HS-5 (cell line): ENCODE measurements at places on chromosomes 7 and 10.

DNA sequence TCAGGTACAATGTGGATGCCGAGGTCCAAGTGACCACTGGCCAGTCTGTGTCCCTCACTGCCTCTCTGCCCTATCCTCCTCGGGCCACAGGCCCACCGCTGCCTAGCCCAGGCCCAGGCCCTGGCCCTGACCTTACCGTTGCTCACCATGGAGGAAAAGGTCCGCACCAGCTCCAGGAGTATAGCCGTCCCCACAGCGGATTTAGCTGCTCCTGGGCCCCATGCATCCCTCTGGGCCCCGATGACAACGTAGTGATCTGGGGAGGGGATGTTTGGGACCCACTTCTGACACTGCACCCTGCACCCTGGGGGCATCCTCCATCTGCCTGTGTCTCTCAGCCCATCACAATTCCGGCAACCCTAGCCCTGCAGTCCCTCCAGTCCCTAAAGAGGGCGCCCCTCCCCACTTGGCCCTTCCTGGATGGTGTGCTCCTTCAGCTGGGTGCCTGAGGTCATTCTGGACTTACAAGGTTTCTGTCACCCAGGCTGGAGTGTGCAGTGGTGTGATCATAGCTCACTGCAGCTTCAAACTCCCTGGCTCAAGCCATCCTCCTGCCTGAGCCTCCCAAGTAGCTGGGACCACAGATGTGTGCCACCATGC, 12.1 kb downstream of the TFR2 start:
- no peak for DNase-seq

- no peak for DNase-seq
Measured at GRCh38 chr7:50309721-50310120, 5.2 kb downstream of the IKZF1 start.

DNA sequence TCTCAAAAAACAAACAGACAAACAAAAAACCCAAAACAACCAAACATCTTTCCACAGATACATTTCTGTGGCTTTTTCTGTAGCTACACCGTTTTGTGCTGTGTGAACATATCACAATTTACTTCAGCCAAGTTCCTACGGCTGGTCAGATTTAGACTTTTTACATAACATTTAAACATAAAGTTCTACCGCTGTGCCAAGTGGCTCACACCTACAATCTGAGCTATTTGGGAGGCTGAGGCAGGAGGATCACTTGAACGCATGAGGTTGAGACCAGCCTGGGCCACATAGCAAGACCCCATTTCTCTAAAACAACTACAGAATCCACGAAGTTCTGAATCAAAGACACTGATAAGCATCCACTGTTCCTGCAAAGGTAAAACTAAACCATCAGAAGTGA, 30.3 kb downstream of the DAGLB start:
- no peak for DNase-seq

- DNase-seq: peak; percentile 16
Measured at GRCh38 chr7:37142958-37143357, 305.7 kb downstream of the ELMO1 start.

DNA sequence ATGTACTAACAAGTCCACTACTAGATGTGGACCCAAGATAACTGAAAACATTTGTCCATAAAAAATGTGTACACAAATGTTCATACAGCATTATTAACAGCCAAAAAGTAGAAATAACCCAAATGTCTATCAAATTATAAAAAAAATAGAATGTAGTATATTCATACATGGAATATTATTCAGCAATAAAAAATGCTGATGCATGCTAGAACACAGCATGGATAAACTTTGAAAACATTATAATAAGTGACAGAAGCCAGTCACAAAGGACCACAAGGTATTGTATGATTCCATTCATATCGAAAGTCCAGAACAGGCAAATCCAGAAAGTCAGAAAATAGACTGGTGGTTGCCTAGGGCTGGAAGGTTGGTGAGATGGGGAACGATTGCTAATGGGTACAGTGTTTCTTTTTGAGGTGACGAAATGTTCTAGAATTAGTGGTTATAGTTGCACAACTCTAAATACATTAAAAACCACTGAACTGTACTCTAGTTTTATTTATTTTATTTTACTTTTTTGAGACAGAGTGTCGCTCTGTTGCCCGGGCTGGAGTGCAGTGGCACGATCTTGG, 43.3 kb upstream of the ANLN start:
- no peak for DNase-seq

DNA sequence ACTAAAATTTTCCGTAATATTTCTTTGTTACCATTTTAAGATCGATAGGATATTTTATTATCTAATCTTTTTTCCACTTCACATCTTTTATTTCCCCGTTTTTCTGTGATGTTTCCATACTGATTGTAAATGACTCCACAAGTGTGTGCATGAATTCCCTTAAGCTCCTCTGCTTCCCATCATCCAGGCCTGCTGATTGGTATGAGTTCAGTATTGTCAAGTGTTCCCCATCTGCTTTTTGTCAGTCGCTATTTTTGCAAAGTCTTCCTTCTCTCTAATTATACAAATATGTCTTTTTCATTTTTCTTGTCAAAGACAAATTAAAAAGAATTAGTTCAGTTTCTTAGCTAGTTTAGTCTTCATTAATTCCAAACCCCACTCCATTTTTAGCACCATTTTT, 184.7 kb downstream of the EXOC4 start:
- no peak for DNase-seq

DNA sequence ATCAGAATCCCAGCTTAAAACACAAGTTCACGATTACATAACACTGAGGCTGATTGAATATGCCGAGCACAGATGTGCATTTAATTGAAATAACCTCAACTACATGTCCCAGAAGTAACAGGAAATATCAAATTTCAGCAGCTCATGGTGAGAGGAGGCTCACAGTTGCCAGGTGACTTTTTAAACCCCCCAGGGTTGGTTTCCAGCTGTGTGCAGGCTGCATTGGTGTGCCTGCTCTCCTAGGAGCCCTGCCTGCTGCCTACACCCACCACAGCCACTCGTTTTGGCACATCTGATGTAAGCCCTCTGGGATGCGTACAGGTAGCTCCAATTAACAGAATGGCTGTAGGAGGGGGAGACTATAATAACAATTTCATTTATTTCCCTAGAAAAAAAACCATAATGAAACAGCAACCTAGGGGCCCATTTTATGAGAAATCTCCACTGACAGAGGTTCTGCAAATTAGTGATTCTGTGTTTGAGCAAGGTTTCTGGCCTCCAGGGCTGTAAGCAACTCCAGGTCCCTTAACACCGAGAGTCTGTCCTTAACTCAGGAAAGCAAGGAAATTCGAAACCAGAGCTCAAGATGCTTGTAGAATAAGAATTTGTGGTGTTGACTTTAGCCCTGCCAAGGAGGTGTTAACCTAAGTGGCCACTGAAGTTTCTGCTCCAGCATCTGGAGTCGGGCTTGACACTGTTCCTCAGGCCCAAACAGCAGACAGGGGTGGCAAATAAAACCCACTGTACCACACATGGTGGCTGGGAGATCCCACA, 161.9 kb downstream of the BMPER start:
- DNase-seq: no peak

- peak; percentile 94 for DNase-seq
Measured at GRCh38 chr10:110336111-110336721, 31.5 kb upstream of the SMNDC1 start.

DNA sequence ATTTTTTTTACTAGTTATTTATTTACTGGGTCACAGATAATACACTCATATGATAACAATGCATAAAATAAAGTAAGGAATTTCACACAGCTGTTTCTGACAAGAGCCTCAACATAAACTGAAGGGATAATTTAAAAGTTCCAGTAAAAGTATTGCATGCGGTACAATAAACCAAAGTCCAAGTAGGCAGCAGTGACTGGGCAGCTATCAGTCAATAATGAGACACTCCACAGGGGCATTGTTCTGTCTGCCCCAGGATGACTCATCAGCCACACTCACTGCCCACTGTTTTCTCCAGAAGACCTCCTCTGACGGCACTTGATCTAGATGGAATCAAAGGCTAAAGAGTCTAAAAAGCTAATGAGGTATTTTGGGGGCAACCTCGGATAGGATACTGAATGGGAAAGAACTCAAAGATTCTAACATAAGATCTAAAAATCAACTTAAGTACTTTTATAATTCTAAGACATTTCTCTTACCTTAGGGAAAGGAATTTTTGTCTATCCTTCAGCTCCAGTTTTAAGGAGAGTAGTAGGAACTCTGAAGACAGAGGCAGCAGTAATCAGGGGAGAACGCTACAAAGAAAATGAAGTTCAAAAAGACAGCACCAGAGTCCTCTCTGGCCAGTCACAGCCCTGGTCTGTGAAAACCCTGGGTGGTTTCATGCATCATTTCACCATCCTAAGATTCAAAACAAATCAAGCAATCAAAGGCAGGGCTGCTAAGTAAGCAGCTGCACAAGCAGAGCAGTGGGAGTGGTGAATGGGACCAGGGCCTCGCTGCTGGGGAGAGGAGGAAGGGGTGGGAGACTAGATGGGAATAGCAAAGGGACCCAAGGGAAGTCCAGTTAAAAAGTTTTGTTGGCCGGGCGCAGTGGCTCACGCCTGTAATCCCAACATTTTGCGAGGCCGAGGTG, 175.1 kb downstream of the AVL9 start:
- no peak for DNase-seq

DNA sequence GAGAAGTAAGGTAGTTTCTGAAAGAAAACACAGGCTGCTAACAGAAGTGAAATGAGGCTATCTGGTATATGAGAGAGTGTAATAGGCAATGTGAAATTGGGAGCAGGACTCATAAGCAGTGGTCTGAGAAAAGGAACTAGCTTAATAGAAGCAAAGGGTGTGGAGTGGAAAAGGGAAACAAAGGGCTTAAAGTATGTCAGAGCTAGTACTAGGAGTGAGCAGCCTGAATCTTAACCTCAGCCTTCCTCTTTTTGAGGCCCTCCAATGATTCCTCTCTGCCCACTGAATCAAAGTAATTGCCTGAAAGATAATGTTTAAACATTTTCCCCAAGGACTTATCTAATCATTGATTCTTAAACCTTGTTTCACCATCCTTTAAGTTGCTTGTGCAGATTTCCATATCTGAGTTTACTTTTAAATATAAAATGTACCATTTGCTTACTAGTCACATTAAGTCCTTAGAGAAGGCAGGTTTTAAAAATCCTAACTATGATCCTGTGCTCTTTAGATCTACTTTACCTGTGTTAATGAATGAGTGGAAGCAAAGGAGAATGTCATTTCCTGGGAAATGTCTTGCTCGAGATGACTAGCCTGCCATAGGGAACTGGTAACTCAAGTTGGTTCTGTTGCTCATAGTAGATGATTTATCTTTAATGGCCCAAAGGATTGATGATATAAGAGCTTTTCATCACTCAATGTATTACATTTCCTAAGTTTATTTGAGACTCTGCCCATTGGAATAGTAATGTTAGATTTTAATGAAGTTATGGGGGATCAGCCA, 155.0 kb downstream of the SKAP2 start:
- no peak for DNase-seq

GRCh38 chr10:28481968-28482367, 51.0 kb upstream of the WAC start:
- DNase-seq: no peak

GRCh38 chr10:66917104-66917503, 8.7 kb upstream of the LRRTM3 start:
- no peak for DNase-seq

DNA sequence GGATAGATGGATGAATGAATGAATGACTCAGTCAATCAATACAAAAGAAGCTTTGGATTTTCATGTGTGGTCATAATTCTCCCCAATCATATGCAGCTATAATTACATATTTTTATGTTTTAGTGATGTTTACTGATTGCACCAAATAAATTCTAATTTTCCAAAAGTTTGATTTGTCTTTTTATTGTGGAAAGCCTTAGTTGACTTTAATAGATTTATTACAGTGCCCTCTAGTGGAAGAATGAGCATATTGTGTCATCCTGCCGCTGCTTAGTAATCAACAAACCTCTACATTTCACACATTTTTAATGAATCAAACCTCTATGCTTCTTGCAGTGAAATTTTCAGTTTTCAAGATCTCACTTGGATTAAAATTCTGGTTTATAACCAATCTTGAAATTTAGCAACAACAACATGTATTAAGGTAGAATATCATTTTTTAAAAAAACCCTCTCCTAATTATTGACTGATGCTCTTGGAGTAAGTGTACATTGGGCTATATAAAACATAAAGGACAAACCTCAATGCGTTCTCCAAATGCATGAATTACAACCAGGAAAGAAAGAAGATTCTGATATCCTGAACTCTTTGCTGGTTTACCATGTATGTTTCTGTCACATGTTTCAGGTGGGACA, 55.6 kb upstream of the PNLIP start:
- no peak for DNase-seq

GRCh38 chr10:114879541-114880158, 58.1 kb downstream of the FHIP2A start:
- no peak for DNase-seq

DNA sequence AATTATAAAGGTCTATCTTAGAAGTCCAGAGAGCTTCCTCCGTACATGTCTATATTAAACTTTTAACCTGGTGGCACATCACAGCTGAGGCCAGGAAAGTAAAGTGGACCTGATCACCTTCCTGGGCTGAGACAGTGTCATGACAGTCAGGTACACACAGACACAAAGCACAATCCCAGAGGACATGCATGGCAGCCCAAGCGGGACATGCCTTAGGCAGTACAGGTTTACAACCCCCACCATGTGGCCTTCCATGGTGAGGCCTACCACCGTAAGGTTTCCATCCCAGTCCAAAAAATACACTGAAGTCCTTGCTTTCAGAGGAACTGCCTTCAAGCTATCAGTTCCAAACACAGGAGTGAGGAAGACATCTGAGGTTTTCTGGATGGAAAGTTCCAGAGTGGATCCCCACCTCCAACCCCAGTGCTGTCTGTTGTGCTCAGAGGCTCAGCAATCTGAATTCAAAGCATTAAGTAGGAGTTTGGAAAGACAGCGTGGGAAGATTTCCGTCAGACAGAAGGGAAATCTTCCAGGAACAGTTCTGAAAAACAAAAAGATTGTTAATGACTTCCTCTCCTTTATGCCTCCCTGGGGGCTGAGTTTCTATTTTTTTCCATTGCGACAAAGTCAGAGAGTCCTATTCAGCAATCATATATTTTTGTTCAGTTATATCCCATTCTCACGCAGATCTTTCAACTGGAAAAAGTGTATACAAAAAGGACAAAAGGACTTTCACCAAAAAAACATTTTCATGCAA, 20.1 kb downstream of the IFIT3 start:
- DNase-seq: no peak

- DNase-seq: peak; percentile 59
Measured at GRCh38 chr10:79070606-79071395, 2.0 kb downstream of the ZMIZ1 start.
